Stimulated activated CD4-positive, alpha-beta T cell treated with anti-CD3 and anti-CD28 coated beads, Interleukin-15, amount 100 ng/mL, for 24 hours (primary cell): ENCODE measurements at places on chromosomes 13 and 19.

DNA sequence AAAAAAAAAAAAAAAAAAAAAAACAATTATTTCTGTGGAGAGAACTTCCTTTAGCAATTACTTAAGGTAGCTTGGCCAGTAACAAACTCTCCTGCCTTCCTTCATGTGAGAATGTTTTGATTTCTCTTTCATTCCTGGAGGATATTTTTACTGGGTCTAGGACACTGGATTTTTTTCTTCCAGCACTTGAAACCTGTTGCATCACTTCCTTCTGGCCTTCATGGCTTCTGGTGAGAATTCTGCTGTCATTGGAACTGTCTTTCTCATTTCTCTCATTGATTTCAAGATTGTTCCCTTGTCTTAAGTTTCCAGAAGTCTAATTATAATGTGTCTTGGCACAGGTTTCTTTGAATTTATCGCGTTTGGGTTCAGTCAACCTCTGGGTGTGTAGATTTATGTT lies 19.3 kb upstream of the RAB20 start:
- DNase-seq: no peak

DNA sequence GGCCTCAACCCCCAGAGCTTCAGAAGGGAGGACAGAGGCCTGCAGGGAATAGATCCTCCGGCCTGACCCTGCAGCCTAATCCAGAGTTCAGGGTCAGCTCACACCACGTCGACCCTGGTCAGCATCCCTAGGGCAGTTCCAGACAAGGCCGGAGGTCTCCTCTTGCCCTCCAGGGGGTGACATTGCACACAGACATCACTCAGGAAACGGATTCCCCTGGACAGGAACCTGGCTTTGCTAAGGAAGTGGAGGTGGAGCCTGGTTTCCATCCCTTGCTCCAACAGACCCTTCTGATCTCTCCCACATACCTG lies 969 bp upstream of the CEACAM5 start:
- DNase-seq: no peak

DNA sequence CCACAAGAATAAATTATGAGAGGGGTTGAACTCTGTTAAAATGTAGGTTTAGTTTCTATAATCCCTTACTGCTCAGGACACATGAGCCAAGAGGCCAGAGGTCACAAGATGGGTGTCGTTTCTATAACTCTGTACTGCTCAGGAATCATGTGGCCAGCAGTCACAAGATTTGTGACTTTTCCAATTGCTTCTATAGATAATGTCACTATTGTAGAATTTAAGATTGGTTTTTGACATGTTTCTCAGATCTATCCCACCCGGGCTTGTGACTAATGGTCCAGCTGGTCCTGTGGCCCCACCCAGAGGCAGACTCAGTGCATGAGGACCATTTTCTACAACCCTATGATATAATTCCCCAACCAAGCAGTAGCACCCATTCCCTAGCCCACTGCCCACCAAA lies 662.0 kb upstream of the KLF12 start:
- no peak for DNase-seq

GRCh38 chr19:5743630-5744029 lies 23.2 kb downstream of the CATSPERD start:
- DNase-seq: no peak

GRCh38 chr19:35673121-35673804 lies 6.9 kb downstream of the UPK1A start:
- peak; percentile 72 for DNase-seq

DNA sequence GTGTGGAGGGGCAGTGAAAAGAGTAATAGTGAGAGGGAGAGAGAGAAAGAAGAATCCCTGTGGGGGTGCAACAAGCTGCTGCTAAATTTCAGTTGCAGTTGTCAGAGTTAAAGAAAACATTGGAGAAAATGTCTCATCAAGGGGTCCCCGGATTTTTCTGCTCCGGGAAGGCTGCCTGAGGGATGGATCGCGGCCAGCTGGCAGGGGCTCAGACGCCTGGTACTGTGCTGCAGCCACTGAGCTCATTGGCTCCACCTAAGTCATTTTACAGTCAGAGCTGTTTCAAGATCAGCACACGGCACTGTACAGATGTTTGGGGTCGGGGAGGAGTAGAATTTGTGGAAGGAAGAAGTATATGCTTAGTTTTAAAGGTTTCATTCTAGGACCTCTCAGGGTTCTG lies 106.2 kb downstream of the SHISA2 start:
- no peak for DNase-seq

- DNase-seq: no peak
Measured at GRCh38 chr13:109707044-109707741, 79.2 kb downstream of the IRS2 start.

GRCh38 chr19:4969292-4969771 lies 419 bp downstream of the KDM4B start:
- no peak for DNase-seq

DNA sequence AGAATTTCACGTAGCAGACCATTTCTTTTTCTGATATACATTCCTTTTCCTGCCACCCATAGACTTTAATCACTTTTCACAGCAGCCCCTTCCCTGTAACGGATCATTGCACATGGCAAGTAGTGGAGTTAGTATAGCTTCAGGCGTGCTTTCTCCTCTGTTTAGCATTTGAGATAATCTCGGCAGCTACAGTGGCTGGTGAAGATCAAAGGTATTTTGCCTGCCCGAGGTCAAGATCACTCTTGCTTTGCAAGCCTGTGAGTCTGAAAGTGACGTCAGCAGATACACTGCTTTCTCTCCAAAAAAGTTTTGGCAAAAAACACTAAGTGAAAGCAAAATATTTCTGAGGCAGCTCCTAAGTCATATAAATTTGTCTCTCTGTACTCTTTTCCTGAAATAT lies 260.0 kb downstream of the NDFIP2 start:
- DNase-seq: no peak

- DNase-seq: no peak
Measured at GRCh38 chr13:51267622-51268021, 45.4 kb downstream of the FAM124A start.

DNA sequence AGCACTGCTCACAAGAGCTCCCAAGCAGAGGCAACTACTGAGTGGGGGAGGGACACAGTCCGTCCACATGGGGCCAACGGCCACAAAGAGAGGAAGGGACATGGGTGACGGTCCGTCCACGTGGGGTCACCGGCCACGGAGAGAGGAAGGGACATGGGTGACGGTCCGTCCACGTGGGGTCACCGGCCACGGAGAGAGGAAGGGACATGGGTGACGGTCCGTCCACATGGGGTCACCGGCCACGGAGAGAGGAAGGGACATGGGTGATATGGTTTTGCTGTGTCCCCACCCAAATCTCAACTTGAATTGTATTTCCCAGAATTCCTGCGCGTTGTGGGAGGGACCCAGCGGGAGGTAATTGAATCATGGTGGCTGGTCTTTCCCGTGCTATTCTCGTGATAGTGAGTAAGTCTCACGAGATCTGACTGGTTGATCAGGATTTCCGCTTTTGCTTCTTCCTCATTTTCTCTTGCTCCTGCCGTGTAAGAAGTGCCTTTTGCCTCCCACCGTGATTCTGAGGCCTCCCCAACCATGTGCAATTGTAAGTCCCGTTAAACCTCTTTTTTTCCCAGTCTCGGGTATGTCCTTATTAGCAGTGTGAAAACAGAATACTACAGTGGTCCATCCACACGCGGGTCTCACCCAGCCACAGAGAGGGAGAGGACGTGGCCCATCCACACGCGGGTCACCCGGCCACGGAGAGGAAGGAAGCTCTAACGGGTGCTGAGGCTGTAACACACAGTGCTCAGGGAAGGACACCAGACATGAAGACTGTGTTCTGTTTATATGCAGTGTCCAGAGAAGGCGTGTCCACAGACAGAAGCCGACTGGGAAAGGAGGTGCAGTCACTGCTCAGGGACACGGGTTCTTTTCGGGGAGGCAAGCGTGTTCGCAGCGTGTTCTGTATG lies 48.5 kb downstream of the GAS6 start:
- DNase-seq: peak; percentile 53

DNA sequence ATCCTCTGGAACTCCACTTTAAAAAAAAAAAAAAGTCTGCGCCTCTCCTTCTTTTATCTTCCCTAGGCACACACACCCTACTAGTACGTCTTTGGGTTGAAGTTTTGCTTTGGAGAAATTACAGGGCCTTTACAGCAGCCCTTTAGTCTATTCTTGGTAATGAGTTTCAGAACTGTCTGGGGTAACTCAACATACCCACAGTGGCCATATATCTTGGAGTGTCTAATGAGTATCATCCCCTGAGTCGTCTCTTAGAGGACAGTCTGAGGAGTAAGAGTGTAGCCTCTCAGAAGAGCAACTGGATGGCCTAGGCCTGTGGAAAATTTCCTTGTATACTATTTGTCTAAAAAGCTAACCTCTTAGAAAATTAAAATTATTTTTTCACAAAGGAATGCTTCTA lies 6.1 kb upstream of the ZNF681 start:
- DNase-seq: no peak

GRCh38 chr13:99376924-99377323 lies 69.7 kb upstream of the GPR183 start:
- DNase-seq: no peak

DNA sequence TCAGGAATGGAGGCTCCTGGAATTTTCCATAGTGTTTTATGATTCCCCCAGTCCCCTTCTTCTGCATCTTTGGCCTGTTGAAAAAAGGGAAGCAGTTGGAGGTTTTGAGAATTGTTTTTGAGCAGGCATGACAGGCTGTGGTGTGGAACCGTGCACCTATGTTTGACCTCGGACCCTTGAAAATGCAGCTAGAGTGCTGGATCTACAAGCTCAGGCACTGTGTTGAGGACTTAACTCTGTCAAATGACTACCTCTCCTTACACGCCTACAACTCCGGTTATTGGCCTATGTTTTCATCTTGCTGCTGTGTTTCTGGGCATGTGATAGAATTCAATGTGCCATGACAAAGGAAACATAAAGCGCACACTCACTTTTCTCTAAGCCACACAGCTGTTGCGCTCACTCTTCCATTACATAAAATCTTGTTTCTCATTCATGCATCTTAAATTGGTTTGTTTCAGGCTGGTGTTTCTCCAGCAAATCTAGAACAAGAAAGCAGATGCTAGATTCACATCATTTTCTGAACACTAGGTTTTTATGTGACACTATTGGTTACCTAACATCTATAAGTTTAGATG lies 616.6 kb downstream of the FGF9 start:
- no peak for DNase-seq

DNA sequence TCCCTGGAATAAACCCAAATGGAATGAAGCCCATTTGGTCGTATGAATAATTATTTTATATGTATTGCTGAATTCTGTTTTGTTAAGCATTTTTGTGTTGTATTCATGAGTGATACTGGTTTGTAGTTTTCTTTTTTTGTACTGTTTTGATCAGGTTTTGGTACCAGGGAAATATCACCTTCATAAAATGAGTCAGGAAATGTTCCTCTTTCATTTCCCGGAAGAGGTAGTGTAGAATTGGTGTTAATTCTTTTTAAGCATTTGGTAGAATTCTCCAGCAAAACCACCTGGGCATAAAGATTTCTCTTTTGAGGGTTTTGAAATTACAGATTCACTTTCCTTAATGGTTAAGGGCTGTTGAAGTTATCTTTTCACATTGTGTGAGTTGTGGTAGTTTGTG lies 13.3 kb downstream of the SPATA13 start:
- DNase-seq: no peak

DNA sequence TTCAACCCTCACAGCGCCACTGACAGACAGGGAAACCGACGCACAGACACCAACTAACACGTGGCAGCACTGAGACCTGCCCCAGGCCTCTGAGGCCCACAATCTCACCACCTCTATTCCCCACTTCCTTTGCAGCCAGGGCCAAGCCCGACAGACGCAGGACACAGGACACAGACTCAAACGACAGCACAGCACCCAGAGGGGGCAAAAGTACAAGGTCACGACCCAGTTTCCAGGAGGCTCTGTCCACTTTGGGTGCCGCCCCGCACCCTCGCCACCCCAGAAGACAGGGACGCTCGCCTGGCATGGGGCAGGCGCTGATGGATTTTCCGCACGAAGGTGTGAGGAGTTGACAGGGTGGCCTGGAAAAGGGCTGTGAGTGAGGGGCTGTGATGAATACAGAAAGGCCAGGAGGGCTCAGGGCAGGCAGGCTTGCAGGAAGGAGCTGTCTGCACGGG lies 48.8 kb downstream of the MLLT1 start:
- no peak for DNase-seq

DNA sequence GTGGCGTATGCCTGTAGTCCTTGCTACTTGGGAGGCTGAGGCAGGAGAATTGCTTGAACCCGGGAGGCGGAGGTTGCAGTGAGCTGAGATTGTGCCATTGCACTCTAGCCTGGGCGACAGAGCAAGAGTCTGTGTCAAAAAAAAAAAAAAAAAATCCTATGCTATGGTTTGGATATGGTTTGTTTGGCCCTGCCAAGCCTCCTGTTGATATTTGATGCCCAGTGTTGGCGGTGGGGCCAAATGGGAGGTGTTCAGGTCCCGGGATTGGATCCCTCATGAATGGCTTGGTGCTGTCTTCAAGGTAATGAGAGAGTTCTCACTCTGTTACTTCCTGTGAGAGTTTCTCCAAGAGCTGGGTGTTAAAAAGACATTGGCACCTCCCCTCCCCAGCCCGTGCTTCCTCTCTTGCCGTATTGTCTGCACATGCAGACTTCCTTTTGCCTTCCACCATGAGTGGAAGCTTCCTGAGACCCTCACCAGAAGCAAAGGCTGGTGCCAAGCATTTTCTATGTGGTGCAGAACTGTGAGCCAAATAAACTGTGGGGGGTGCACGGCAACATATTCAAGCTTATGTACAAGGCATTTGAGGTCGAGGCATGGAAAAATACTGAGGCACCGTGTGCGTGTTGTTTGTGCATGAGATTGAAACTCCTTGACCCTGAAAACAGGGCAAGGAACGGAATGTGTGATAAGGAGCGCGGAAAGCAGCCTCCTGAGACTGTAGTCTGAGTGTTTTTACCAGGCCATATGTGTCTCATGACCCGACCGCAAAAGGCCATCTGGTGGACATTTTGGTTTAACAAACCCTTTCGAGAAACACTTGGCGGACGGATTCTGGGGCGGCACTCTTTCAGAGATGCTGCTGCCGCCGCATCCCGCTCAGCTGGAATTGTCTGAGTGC lies 7.3 kb downstream of the SIGLEC9 start:
- DNase-seq: peak; percentile 43

- no peak for DNase-seq
Measured at GRCh38 chr13:107117327-107118012, 549.5 kb upstream of the ARGLU1 start.

GRCh38 chr19:41774515-41774980 lies 19.2 kb downstream of the CEACAM6 start:
- DNase-seq: peak; percentile 66

- no peak for DNase-seq
Measured at GRCh38 chr19:35034588-35035382, 4.5 kb downstream of the SCN1B start.

- DNase-seq: no peak
Measured at GRCh38 chr19:3710265-3710812, 2.2 kb downstream of the TJP3 start.

DNA sequence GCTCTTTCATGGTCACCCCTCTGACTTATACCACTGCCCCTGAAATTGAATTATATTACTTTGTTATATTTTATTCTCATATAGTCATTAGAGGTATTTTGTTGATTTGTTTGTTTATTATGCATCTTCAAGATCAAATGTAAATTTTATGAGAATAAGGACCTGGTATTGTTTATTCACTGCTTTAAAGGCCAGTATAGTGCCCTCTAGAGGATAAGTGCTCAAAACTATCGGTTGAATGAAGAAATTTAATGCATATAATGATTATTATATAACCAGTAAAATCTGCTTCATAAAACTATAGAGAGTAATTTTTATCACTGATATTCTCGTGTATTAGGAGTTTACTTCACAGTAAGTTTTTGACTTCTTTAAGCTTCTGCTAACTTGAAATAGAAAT lies 1401.9 kb downstream of the SLITRK1 start:
- no peak for DNase-seq

GRCh38 chr13:114229506-114229905 lies 5.2 kb upstream of the CDC16 start:
- DNase-seq: no peak
